Stimulated activated CD4-positive, alpha-beta T cell treated with anti-CD3 and anti-CD28 coated beads, TNF-alpha, amount 100 ng/mL, for 4 hours (primary cell): ENCODE measurements at places on chromosomes 5 and 9.

DNA sequence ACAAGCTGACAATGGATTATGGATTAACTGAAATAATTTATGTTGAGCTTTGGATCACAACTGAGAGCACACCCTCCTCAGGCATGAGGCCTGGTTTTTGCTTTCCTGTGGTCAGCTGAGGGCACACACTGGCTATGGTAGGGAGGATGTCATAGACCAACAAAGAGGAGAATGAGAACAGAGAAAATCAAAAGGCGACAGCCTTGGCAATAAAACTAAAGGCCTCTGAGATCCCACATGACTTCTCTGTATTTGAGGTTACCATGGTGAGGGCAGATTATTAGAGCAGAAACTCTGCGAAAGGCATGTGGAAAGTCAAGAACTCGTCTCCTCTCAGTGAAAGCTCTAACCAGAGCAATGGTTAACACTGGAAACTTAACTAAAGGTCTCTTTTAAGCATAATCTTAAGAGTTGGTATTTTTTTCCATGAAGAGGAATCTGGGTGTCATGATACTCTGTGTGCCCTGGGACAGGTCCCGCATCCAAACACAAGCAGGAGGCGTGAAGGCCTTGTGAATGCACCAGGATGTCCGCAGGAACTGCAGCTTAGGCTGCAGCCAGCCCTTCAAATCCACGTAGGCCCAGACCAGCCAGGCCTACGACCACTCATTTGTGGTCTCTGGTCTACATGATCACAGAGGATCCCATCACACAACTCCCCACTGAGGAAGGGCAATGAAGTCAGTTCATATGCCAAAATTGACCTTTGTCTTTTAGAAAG lies 12.4 kb upstream of the MEIKIN start:
- DNase-seq, result no peak

DNA sequence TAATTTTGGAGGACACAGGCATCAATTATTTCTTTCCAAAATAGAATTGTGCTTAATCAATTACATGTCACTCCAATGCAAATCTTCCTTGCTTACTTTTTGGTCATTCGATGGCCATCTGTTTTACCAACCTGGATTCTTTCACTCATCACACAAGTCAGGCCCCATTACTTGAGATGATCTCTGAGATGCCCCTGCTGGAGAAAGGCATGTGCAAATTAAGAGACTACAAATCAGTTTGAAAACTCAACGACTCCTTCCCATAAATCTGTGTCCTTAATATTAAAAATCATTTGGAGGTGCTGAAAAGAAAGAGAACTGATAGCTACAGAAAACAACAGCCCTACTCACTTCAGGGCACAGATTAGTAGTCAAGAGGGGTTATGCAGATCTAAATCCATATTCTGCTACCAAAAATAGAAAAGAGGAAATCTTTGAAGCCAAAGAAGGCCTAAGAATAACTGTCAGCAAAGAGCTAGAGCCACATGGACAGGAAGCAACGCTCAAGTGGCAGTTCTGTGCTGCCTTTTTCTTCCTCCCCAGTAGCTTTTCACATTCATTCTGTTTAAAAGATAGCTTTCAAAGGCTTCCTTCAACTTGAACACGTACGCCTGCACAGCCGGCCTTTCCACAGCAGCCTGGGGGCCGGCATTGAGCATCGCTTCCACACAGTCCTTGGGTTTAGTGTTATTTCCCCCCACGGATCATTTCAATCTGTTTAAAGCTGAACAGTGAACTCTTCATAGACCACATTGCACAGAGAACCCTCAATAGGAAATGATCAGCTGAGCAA lies 79.3 kb upstream of the MAP3K1 start:
- DNase-seq, result no peak

DNA sequence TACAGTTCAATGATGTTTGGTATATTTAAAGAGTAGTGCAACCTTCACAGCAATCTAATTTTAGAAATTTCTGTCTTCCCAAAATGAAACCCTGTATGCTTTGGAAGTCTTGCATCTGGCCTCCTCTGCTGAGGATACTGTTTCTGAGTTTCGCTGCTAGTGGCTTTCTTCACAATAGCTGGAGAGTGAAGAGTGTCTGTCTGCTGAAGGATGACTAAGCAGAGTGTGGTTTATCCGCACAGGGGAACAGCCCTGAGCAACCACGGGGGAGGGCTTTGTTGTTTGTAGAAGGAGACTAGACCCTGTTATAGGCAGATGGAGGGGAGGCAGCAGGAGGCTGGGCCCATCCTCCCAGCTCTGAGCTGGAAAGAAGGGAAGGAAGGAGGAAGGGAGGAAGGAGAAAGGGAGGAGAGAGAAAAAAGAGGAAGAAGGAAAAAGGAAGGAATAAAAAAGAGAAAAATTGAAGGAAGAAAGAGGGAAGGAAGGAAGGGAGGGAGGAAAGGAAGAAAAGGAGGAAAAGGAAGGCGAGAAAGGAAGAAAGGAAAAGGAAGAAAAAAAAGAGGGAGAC lies 10.5 kb upstream of the IRX2 start:
- no peak for DNase-seq

- DNase-seq, result no peak
Observed at GRCh38 chr5:169646856-169647255, 9.8 kb downstream of the DOCK2 start.

DNA sequence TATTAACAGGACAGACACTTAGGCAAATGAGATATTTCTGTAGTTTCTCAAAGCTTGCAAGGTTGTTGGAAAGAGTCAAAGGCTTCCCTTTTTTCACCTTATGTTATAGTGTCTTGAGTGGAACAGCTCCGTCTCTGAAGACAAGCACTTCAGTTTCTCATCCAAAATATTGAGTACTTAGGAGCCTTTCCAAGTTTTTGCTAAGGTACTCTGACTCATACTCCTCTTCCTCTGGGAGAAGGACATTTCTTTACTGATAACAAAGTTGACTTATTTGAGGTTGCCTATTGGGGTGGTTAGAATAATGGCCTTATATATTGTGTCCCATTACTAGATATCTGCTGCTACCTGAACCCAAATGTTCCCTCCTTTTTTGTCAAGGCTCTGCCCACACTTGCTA lies 869.6 kb downstream of the MAT2B start:
- no peak for DNase-seq

GRCh38 chr5:179432547-179432946 lies 87.3 kb upstream of the ADAMTS2 start:
- DNase-seq, result no peak

DNA sequence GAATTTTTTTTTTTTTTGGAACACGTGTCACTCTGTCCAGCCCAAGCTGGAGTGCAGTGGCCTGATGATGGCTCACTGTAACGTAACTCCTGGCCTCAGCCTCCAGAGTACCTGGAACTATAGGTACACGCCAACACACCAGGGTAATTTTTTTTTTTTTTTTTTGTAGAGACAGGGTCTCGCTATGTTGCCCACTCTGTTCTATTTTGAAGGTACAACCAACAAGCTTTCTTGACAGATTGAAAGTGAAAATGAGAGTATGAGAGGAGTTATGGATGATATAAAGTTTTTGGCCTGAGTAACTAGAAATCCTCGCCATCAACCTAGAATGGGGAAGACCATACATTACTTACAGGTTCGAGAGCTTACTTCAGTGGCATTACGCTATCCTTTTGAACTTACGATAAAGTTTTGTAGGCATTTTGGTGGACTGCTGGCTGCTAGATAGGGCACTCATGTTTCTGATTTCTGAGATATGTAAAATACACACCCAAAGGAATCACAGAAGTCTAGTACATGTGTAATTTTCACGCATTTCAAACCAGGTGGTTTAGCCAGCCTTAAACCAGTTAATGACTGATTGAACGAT lies 806 bp upstream of the CDC42SE2 start:
- DNase-seq, result no peak

GRCh38 chr5:133643365-133643764 lies 31.0 kb upstream of the FSTL4 start:
- no peak for DNase-seq

DNA sequence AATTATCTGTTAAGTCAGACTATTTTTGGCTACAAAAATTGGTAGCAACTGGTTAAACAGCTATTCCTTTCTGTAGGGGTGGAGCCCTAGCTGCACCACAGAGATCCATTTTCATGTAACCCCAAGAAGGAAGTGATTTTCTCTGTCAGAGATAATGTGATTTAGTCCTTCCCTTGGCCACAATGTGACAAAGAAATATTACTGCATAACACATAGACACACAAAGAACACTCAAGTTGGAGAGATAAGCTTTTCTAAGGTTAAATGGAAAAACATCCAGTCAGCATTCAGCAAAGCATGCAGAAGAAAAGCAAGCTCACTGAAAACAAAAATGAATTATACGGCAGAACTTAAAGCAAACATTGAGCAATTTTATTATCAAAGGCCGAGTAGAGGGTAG lies 227.8 kb upstream of the CDH9 start:
- no peak for DNase-seq

- no peak for DNase-seq
Observed at GRCh38 chr5:143986516-143987212, 174.7 kb downstream of the HMHB1 start.
